ENCODE measurements at places on chromosomes 5 and 9. TPM values are rescaled to one million over a fixed set of nuclear protein-coding genes. Genes with fewer than 3 reads are reported as not detected.

DNA sequence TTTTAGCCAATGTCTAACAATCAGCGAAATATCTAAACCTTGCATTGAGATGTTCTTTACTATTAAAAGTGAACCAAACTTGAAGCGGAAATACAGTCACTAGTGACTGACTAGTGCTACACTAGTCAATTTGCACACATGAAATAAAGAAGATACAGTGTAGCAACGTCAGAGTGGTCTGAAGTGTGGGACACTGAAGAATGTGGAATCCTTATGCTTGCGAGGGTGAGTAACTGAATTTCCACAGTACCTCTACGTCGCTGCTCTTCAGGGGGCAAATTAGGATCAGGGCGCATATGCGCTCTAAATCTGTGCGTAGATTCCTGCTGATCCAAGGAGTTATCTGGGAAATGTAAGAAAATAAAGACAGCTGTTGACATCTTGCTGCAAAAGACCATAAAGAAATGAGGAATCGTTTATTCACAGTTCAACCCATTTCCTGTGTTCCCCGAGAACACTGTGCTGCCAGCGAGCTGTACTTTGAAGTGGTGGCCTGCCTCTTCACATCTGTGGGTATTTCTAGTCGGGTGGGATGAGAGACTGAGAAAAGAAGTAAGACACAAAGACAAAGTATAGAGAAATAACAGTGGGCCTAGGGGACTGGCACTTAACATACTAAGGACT lies 39.8 kb upstream of the FLT4 start:
- no peaks in the 10 kb centered on the region for H3K4me1 ChIP-seq
- H3K27ac ChIP-seq: no peak overlapping the region
- peaks cover 99% of the 10 kb centered on the region for H3K27me3 ChIP-seq

DNA sequence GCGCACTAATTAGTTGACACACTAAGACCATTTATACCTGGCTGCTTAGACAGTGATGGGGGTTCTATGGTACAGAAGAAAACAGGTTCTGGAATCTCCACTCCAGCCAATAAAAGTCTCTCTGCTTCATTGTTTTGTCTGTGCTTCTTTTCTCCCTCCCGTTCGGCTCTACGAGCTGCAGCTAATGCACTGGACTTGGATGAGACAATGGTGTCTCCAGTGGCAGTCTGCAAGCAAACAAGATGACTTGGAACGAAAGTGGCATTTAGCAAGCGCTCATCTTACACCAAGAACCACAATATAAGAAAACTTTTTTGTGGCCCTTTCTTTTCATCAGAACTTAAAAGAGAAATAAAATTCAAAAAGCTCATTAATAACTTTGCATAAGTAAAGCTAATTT lies 30.2 kb downstream of the GFM2 start:
- peaks cover 19% of the 10 kb centered on the region for H3K4me1 ChIP-seq
- no peak for DNase-seq
- H3K27me3 ChIP-seq: no peaks in the 10 kb centered on the region
- H3K4me3 ChIP-seq: no peak overlapping the region
- no peak overlapping the region for H3K27ac ChIP-seq

GRCh38 chr9:126000731-126001580 lies 253.8 kb downstream of the PBX3 start:
- H3K36me3 ChIP-seq: no peaks in the 10 kb centered on the region
- H3K27ac ChIP-seq: no peak overlapping the region
- H3K4me3 ChIP-seq: no peak overlapping the region
- H3K27me3 ChIP-seq: no peaks in the 10 kb centered on the region
- no peak for DNase-seq

The TAF11L10 gene
- not detected for total RNA-seq

The RUSC2 gene
- 13.3 TPM for total RNA-seq

Measured in PC-3 (cell line).